ENCODE measurements at places on chromosomes 4 and X. TPM values are rescaled to one million over a fixed set of nuclear protein-coding genes. Genes with fewer than 3 reads are reported as not detected.

- H3K27me3 ChIP-seq, result no peaks in the 10 kb centered on the region
- DNase-seq, result peak; percentile 70
- peak overlapping the region; percentile 94 for H3K27ac ChIP-seq
- H3K36me3 ChIP-seq, result peaks cover 17% of the 10 kb centered on the region
- peak overlapping the region; percentile 84 for H3K4me3 ChIP-seq
- H3K4me1 ChIP-seq, result peaks cover 66% of the 10 kb centered on the region
Measured at GRCh38 chr4:142567199-142567598, 278.9 kb downstream of the INPP4B start.

DNA sequence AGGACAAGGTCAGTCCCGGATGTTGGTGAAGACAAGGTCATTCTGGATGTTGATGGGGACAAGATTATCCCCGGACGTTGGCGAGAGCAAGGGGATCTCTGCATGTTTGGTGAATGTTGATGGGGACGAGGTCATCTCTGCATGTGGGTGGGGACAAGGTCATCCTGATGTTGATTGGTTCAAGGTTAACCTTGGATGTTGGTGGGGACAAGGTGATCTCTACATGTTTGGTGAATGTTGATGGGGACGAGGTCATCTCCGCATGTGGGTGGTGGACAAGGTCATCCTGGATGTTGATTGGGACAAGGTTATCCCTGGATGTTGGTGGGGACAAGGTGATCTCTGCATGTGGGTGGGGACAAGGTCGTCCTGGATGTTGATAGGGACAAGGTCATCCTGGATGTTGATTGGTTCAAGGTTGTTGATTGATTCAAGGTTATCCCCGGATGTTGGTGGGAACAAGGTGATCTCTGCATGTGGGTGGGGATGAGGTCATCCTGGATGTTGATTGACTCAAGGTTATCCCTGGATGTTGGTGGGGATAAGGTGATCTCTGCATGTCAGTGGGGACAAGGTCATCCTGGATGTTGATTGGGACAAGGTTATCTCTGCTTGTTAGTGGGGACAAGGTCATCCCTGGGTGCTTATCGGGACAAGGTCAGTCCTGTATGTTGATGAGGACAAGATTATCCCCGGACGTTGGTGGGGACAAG is 28.8 kb upstream of the PLCXD1 start:
- no peaks in the 10 kb centered on the region for H3K27me3 ChIP-seq
- peaks cover 18% of the 10 kb centered on the region for H3K4me1 ChIP-seq
- no peak overlapping the region for H3K4me3 ChIP-seq
- DNase-seq, result no peak
- H3K27ac ChIP-seq, result no peak overlapping the region

DNA sequence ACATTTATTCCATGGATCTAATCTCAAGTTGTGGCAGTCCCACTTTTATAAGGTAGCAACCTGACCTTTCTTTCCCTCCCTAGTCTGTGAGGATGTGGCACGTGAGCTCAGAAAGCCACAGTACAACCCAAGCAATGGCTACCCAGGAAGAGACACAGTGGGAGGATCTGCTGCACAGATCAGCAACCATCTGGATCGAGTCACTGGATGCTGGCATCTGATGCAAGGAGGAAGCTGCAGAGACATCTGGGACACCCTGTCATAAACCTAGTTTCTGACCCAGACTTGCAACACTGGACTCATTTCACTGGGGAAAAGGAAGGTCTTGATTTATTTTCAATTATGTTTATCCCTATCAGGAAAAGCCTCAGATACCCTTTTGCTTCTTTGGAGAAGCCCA is 327.1 kb downstream of the PAPSS1 start:
- no peak overlapping the region for H3K27ac ChIP-seq
- H3K4me1 ChIP-seq, result no peaks in the 10 kb centered on the region

Gene KDR
- total RNA-seq, result not detected

Gene DCLK2
- not detected for total RNA-seq
